Posterior vena cava (tissue), 2 donors: ENCODE measurements at places on chromosomes 6 and 20. TPM values are rescaled to one million over a fixed set of nuclear protein-coding genes. Genes with fewer than 3 reads are reported as not detected.

- DNase-seq = no peak
These were observed 141.6 kb upstream of the SHLD1 start for GRCh38 chr20:5608442-5609161.

The PLCB4 gene
- total RNA-seq = 40.4 TPM

DNA sequence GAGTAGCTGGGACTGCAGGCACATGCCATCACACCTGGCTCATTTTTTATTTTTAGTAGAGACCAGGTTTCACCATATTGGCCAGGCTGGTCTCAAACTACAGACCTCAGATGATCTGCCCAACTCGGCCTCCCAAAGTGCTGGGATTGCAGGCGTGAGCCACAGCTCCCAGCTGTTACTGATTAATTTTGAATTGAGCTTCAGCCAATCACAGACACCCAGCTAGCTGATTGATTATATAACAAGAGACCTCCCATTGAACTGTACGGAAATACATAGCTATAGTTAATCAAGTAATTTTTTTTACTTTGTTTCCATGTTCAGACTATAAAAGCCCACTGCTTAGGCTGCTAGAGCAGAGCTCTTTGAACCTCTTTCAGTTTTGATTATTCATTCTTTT, 31.6 kb downstream of the PKIB start:
- DNase-seq = no peak

DNA sequence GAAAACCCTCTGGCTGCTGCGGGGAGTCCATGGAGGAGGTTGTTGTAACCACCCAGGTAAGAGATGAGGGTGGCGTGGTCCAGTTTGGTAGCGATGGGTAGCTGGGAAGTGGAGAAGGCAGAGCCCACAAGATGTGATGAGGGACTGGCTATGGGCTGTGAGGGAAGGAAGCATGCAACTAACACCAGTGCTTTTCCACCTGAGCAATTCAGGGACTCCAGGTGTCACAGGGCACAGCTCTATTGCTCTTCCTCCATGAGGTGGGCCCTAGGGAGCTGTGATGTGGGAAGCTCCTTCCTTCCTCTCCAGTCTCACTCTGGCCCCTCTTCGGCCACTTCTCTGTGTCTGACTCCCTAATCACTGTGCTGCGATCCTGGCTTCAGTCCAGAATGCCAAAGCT, 32.4 kb upstream of the TGM6 start:
- no peak for DNase-seq

DNA sequence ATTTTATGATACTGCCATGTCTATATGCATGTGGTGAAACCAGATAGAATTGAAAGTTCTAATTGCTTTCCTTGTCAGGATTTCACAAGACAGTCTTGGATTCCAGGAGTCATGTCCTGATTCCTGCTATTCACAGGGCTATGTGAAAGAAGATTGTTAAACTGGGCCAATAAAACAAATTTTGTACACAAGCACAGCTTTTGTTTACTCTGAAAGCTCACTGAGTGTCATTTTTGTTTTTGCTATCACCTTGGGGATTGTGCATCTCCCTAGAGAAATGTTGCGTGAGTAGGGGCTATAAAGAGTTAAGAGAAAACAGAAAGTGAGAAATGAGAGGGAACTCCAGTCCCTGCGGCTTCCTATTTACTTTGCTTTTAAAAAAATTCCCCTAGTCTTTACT, 627.5 kb downstream of the PKHD1 start:
- DNase-seq = no peak

DNA sequence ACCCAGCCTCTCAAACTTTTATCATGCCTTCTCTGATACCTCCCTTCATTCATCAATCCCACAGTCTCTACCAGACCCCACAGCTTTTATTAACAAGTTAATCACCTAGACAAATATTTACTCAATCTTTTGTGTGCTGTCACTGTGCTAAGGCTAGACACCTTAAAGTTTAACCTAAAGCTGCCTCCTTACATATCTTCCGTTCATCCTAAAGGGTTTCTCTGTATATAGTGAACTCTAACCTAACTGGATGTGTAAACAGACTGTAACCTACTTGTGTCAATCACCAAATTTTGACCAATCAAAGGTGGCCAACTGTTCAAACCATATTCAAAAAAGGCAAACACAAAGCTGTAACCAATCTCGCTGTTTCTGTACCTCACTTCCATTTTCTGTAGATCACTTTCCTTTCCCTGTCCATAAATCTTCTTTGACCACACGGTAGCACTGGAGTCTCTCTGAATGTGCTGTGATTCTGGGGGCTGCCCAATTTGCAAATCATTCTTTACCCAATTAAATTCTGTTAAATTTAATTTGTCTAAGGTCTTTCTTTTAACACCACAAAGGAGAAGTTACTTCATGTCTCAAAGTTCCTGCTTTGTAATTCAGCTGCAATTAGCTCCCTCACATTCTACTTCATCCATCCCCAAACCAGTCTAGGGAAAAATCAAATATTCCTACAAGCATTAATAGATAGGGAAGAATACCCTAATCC, 72.5 kb downstream of the ARHGAP18 start:
- DNase-seq = no peak

The OGFRL1 gene
- 23.7 TPM for total RNA-seq
